ENCODE measurements at places on chromosomes 2 and 18. TPM values are rescaled to one million over a fixed set of nuclear protein-coding genes. Genes with fewer than 3 reads are reported as not detected.

Gene UGT1A8
- total RNA-seq, result not detected

Gene FSIP2
- total RNA-seq, result 0.13 TPM

Gene MRPL33
- total RNA-seq, result 67.6 TPM

Gene ERBB4
- total RNA-seq, result 2.6 TPM

Gene GAREM2
- total RNA-seq, result 2.4 TPM

Gene PSMA8
- not detected for total RNA-seq

Gene MARCO
- not detected for total RNA-seq

Gene L3MBTL4
- total RNA-seq, result 0.13 TPM

Gene RIF1
- total RNA-seq, result 32.3 TPM

Gene RGPD8
- 23.0 TPM for total RNA-seq

Gene SLC4A5
- 0.30 TPM for total RNA-seq

Gene TEX51
- not detected for total RNA-seq

Gene SH2D6
- total RNA-seq, result 0.36 TPM

Gene BOLL
- not detected for total RNA-seq

Gene FBXO41
- total RNA-seq, result 0.72 TPM

Gene SCG2
- total RNA-seq, result 37.2 TPM

Gene ZAP70
- 0.13 TPM for total RNA-seq

Gene STON1
- total RNA-seq, result 24.5 TPM

Gene NDUFS1
- 126 TPM for total RNA-seq

Gene PTPRM
- total RNA-seq, result 101 TPM

Gene PROC
- 0.26 TPM for total RNA-seq

Gene ANKRD62
- not detected for total RNA-seq

Gene PDIA6
- total RNA-seq, result 582 TPM

Gene ZSWIM2
- total RNA-seq, result 0.10 TPM

Gene TUBA3D
- not detected for total RNA-seq

Gene VAMP8
- total RNA-seq, result 0.33 TPM

Gene PAIP2B
- 0.65 TPM for total RNA-seq

Gene MREG
- 2.8 TPM for total RNA-seq

Gene TXNDC2
- total RNA-seq, result not detected

All from smooth muscle cell of the pulmonary artery (primary cell).